Effector memory CD4-positive, alpha-beta T cell (primary cell): ENCODE measurements at places on chromosomes 2 and 18.

DNA sequence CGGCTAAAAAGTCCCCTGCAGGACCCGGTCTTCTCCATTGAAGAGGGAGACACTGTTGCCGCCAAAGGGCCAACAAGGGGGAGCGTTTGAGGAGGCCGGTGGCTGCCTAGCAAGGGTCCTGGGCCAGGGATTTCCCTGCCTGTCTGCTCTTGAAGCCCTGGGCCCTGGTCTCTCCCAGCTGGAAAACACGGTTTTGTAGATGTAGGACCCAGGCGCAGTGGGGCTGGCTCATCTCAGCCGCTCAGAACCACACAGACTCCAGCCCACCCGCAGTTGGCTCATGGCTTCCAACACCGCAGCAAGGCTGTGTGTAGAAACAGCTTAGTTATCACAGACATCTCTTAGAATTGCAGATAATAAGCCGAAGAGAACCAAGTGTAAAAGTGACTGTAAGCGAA is 57.1 kb upstream of the TWIST2 start:
- DNase-seq = no peak

DNA sequence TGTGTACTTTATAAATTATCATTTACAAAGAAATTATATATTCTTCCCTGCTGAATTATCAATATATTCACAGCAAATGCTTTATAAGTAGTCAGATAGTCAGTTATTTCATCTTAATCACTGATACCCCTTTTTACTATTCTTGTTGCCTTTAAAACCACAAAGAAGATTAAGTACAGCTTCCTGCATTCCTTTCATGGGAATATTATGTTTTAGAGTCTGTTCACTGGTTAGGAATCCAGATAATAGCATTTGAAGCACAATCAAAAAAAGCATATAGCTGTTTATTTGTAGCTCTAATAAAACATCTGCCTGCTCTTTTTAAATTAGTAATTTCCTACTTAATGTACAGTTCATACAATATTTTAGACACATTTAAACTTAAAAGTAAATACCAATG is 508.9 kb downstream of the FBXO15 start:
- DNase-seq = no peak

DNA sequence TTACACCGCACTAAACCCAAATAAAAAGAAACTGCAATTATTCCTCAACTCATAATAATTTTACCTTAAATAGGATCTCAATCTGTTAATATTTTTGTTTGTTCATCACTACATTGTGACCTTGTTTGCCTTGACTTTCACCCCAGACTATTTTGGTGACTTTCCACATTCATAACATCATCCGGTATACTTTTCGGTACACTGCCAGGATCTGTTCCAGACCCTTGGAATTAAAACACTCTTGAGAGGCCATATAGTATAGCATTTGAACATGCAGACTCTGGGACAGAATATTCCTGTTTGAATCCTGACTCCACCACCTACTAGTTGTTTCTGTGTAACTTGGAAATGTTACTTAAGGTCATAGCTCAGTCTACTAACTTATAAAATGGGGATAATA is 577.4 kb downstream of the METTL4 start:
- DNase-seq = no peak

DNA sequence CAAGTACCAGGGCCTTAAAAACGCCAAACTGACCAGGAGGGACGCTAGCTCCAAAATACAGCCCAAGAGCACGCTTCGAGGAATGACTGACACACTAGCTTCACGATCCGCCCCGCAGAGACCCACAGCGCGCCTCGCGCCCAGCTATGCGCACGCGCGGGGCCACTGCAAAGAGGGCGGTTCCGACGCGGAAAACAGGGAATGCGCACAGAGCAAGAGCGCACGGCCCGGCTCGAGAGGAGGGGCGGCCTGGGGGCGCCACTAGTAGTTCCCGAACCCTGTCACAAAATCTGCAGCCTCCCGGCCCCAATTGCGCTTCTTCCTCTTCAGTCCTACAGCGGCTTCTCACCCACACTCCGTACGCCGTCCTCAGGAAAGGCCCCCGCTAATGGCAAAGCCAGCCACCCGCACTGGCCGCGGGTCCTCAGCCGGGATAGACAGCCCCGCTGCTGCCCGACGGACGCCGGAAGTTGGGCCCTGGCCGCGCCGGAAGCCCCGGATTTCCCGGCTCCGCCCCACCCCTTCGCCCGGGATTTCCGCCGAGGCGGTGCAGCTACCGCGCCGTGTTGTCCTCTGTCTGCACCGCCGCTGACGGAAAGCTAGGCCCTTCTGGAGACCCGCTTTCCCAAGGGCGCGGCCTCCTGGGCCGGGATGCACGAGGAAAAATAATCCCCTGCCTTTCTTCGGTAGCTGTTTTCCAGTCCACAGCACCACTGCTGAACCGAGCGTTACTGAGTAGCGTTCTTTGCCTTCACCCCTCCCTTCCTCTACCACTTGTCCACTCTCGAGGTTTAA is at the start of gene HDHD2:
Gene HDHD2, minus strand, starts transcription at position 472 of the 795 bp plus-strand sequence. CDS start 14,061 bp downstream, outside the sequence.
- DNase-seq = peak; percentile 57

DNA sequence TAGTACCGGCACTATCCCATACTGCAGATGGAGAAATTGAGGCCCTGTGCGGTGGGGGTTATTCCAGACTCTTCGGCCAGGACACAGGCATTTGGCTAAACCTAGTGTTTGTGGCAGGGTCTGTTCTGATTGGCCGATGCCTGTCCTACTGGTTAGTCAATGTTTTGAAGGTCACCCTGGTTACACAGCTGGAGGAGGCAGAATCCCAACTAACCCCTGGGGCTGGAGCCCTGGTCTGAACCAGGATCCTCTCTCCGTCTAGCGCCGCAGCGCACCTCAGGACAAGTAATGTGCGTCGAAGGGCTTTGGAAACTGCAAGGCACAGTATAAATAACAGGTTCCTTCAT is 19.4 kb downstream of the TEX44 start:
- DNase-seq = no peak

DNA sequence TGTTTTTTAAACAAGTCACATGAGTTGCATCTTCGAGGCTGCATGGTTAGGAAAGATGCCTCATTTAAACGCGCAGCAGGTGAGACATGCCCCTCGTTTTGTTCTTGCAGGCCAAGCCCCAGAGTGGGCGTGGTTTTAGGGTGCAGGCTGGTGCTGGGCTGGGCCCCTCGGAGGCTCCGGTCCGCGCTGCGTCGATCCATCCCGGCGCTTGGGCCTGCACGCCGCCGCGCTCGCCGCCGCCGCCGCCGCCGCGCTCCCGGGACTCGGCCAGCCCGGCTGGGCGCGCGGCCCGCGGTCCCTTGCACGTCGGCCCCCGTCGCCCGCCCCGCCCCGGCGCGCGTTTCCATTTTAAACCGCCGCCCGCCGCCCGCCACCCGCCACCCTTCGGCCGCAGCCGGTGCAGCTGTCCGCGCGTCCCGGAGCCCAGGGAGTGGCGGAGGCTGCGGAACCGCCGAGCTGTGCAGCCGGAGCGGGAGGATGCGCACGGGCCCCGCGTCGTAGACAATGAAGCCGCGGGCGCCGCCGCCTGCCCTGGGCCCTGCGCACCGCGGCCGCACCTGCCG is 175.5 kb downstream of the AGAP1 start:
- peak; percentile 47 for DNase-seq

DNA sequence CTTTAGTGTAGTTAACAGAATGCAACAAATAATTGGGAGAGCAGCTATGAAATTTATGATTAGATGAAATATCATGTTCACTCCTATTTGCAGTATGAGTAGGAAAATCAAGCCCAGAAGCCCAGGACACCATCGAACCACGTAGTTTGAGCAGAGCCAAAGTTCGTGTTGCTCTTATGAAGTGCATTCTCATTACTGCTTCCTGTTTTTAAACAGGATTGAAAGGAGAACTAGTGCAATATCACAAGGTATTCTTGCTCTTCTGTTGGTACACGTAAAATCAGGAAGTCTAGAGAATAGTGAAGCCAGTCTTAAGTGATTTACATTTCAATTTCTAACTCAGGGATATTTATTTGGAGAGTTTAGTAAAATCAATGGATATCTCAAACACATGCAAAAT is 21.1 kb downstream of the ARHGAP15 start:
- DNase-seq = no peak

DNA sequence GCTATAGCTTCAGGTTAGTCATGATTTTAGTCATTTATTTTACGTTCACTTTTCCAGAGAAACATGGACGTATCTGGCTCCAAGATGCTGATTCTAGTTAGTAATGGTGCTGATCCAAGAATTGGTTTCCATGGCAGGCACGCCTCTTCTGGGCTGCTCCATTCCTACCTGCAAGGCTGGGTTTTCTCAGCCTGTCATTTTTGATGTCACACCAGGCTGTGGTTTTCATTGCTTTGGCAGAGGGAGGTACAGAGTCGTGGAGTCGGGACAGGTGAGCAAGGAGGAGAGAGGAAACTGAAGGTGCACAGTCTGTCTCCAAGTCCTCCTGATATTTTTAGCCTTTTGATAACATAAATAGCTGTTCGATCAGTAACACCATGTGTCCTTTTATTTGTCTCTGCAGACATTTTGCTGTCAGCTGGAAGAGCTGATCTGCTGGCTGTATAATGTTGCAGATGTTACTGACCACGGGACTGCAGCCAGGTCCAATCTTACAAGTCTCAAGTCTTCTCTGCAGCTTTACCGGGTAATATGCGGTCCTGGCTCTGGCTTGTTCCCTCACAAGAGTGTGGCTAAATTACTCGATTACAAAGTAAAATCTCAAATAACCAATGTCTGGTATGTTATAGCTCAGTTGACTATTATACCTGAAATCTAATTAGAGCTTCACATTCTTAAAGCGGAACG is 17.8 kb downstream of the CEP68 start:
- DNase-seq = no peak

GRCh38 chr2:86556508-86556907 is 6.7 kb downstream of the CHMP3 start:
- DNase-seq = no peak

- no peak for DNase-seq
Measured at GRCh38 chr2:132697556-132698205, 27.7 kb upstream of the LYPD1 start.

DNA sequence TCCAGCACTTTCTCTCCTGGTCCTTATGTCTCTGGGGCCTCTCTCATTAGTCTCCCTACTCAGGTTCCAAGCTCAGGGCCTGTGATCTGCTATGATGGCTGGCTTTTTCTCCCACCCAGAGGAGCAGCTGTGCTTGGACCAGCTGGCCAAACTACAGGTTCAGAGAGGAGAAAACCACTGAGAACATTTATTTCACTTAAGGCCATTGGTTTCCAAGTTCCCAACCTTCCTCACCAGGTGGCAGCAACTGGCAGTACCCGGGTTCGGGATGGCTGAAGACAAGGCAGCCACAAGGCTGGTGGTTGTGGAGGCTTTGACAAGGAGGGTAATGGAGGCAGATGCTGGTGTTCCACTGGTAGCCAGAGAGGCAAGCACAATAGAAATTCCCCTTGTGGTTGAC is 29.9 kb upstream of the SELENOI start:
- DNase-seq = no peak

- DNase-seq = no peak
Measured at GRCh38 chr2:11768946-11769345, 22.5 kb downstream of the LPIN1 start.

DNA sequence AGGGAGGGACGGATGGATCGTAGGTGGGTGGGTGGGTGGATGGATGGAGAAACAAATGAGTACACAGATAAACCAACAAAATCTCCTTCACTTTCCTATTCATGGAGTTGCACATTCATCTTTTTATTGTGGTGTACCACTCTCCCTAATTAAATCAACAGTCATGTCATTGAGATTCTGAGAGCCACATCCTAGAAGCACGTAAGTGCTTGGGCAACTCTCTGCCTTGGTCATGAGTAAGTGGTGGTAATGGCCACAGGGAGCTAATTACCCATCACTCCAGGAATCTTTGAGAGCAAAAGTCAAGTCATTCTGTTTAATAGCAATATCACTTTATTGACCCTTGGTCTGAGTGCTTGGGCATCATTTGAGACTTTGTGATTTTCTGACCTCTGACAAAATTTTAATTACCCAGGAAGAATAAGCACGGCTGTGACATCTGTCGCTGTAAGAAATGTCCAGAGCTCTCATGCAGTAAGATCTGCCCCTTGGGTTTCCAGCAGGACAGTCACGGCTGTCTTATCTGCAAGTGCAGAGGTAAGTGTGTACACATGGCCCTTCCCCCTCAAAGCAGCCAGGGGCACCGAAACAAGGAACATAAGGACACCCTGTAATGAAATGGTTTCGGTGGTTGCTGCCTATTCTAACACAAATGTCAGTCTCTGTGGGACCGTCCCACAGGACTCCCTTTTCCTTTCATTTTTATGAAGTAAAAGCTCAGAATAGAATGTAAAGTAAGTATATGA is 85.9 kb downstream of the FEZ2 start:
- no peak for DNase-seq

- no peak for DNase-seq
Measured at GRCh38 chr2:221572821-221573429, 821 bp upstream of the EPHA4 start.

DNA sequence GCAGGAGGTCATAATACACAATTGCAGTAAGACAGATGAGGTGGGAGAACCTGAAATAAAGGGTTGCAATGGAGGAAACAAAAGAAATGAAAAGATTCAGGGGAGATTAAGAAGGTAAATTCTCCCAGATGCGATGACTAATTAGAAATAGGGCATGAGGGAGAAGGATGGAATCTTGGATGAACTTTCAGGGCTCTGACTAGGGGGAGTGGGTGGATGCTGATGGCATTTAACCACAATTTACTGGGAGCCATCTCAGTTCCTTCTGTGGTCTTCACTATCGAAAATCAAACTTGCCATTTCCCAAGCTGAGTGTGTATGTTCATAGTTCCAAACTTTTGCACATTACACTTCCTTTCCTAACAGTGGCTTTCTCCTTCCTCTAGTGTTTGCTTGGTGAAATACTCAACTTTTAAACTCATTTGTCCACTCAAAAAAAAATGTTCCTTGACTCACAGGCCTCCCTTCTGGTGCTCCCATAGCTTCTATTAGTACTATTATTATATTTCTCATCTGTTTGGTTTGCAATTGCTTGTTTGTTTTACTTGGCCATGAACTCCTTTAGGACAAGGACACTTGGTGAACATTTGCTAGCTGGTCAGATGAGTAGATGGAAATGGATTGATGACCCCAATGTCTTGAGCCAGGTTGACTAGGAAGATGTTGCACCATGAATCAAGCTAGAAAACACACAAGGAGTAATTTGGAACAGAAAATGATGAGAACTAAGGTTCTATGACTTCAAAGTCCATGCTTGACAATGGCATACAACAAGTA is 178.5 kb downstream of the DIS3L2 start:
- no peak for DNase-seq

DNA sequence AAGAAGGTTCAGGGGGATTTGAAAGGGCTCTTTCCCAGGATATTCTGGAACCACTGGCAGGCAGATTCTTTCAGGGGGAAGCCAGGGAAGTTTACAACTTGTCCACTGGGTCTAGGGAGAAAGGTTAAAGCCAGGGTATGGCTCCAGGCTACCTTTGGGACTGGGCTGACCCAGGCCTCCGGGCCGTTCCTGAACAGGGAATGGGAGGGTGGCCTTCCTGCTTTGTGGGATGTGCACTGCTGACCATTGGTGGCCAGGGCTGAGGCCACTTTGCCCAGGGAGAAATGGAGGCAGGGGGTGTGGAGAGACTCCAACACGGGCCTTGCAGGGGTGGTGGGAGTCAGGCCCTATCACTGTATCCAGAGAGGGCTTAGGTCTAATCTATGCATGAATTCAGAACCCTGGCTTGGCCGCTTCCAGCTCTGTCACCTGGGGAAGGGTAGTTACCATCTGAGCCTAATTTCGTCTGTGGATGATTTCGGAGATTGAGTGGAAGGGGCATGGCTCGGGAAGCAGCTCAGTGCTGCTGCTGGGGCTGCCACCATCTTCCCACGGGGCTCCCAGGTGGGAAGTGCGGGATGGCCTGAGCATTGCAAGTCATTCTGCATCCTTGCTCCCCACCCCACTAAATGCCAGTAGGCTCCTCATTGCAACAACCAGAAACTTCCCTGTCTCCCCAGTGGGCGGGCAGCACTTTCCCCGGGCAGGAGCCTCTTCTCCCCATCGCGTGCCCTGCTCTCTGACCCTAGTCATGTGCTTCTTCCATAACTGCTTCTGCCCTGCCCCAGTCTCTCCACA is 57.1 kb upstream of the OTOF start:
- DNase-seq = no peak
